ENCODE measurements at places on chromosomes 6 and 20. TPM values are rescaled to one million over a fixed set of nuclear protein-coding genes. Genes with fewer than 3 reads are reported as not detected.

GRCh38 chr6:170099387-170099786, 191.5 kb downstream of the DLL1 start:
- no peaks in the 10 kb centered on the region for H3K27me3 ChIP-seq
- H3K4me3 ChIP-seq: no peak overlapping the region
- H3K4me1 ChIP-seq: no peaks in the 10 kb centered on the region

DNA sequence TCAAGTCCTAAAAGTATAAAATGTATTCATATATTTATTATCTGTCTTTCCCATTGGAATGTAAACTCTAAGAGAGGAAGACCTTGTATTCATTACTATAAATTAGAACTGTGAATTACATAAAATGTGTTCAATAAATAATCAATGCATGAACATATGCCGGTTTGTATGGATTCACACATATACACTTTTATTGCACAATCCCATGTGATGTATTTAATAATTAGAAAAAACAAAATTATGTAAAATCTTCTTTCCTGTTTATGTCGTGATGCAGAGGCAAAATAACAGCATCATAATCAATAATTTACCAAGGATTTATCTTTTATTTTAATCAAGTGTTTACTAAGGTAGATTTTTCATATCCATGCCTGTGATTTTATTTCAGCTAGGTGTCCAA, 240.5 kb downstream of the KHDRBS2 start:
- no peaks in the 10 kb centered on the region for H3K36me3 ChIP-seq
- DNase-seq: no peak
- no peaks in the 10 kb centered on the region for H3K4me1 ChIP-seq

DNA sequence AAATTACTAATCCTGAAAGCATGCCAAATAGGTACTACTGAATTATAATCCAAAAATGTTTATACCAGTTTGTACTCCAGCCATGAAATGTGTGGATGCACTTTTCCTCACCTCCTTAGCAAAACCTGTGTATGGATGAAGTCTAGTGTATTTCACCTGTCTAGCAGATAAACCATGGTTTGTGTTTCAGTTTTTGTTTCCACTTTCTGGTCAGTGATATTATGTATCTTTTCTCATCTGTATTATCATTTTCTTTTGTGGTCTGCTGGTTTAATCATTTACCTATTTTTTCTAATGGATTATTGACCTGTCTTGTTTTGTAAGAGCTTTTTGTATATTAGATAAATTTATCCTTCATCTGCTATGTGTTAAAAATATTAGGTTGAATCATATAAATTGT, 41.0 kb upstream of the TMEM217 start:
- H3K36me3 ChIP-seq: peaks cover 4% of the 10 kb centered on the region
- H3K4me1 ChIP-seq: peaks cover 1% of the 10 kb centered on the region
- DNase-seq: no peak

GRCh38 chr6:42511803-42512422, 51.9 kb upstream of the UBR2 start:
- no peaks in the 10 kb centered on the region for H3K4me1 ChIP-seq
- no peaks in the 10 kb centered on the region for H3K27me3 ChIP-seq
- no peak for DNase-seq

Gene MYCT1
- 4.5 TPM for total RNA-seq

Gene AIF1
- total RNA-seq: 46.8 TPM
